Melanocyte of skin (primary cell): ENCODE measurements at places on chromosomes 11 and 22. TPM values are rescaled to one million over a fixed set of nuclear protein-coding genes. Genes with fewer than 3 reads are reported as not detected.

The TSPAN18 gene
- not detected in 2 replicates for total RNA-seq

The NAALADL1 gene
- total RNA-seq, result 11.7 and 14.2 TPM in 2 replicates

The PVALB gene
- not detected in 2 replicates for total RNA-seq

The MMP7 gene
- not detected in 2 replicates for total RNA-seq

The MS4A4E gene
- not detected in 2 replicates for total RNA-seq

The OR4D5 gene
- not detected in 2 replicates for total RNA-seq
